ENCODE measurements at places on chromosomes 2 and 18.

- no peak for DNase-seq
Observed at GRCh38 chr2:217414429-217414828, 554.6 kb upstream of the TNP1 start.

DNA sequence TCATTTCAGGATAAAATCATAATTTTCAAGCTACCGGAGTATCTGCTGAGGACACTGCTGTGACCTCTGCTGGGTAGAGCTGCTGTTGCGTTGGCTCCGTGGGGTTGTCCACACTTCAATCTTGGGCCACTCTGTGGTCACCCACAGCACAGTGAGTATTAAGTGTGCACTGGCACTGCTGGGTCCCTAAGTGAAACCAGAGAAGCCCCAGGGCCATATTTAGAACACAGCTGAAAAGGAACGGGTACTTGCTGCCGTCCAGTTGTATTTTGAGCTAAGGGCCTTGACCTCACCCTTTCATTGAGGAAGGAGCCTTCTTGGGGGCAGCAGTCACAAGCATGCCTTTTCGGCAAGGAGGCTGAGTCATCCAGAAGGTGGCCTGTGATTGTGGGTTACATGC lies 10.1 kb downstream of the SLC9A4 start:
- no peak for DNase-seq

GRCh38 chr18:58369616-58370015 lies 259.3 kb downstream of the ALPK2 start:
- no peak for DNase-seq

GRCh38 chr2:33420726-33421125 lies 55.7 kb upstream of the RASGRP3 start:
- DNase-seq: no peak

- DNase-seq: no peak
Observed at GRCh38 chr2:45892757-45893156, 241.3 kb downstream of the PRKCE start.

GRCh38 chr2:179850188-179850587 lies 11.2 kb downstream of the ZNF385B start:
- DNase-seq: peak; percentile 27

GRCh38 chr2:6008726-6009125 lies 316.5 kb downstream of the SOX11 start:
- no peak for DNase-seq

GRCh38 chr2:157497638-157498314 lies 53.9 kb upstream of the CYTIP start:
- no peak for DNase-seq

GRCh38 chr2:16127958-16128357 lies 187.6 kb downstream of the MYCN start:
- DNase-seq: no peak

DNA sequence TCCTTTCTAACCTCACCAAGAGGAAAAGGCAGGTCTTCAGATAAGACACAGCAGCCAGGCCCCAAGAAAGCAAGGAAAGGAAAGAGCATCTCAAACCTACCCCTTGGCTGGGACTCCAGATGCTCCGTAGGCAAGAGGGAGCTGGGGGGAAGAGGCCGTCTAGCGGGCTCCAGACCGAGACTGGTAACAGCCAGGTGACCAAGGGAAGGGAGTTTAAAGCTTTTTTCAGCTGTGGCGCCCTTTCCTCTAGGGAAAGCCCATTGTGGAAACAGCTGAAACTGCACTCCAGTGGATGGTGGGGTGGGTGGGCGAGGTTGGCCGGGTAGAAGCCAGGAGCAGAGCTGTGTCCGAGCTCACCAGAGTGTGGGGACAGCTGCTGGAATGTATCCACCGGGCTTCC lies 180.4 kb downstream of the KLHL29 start:
- no peak for DNase-seq

GRCh38 chr2:43194121-43194869 lies 32.1 kb downstream of the ZFP36L2 start:
- DNase-seq: no peak

- no peak for DNase-seq
Observed at GRCh38 chr2:50077190-50077737, 922.9 kb upstream of the FSHR start.

GRCh38 chr2:222423186-222423585 lies 1.2 kb upstream of the SGPP2 start:
- no peak for DNase-seq

- DNase-seq: no peak
Observed at GRCh38 chr2:227462972-227463931, 8.7 kb upstream of the AGFG1 start.

- no peak for DNase-seq
Observed at GRCh38 chr18:9779630-9780029, 71.5 kb downstream of the RAB31 start.

DNA sequence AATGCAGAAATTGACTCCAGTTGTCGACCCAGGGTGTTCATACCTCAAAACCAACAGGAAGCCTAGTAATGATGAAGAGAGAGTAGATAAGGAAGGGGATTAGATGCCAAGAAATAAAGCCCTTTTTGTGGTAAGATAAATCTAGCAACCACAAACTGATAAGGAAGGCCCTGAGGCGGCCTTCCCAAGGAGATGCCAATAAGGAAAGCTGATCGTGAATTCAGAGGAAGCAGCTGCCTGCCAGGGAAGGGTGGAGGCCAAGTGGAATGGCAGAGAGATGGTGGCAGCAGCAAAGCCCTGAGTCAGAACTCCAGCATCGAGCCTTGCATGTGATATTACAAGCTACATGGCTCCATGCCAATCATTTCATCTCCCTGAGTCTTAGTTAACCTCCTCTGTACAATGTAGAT lies 126.3 kb downstream of the IRS1 start:
- no peak for DNase-seq

DNA sequence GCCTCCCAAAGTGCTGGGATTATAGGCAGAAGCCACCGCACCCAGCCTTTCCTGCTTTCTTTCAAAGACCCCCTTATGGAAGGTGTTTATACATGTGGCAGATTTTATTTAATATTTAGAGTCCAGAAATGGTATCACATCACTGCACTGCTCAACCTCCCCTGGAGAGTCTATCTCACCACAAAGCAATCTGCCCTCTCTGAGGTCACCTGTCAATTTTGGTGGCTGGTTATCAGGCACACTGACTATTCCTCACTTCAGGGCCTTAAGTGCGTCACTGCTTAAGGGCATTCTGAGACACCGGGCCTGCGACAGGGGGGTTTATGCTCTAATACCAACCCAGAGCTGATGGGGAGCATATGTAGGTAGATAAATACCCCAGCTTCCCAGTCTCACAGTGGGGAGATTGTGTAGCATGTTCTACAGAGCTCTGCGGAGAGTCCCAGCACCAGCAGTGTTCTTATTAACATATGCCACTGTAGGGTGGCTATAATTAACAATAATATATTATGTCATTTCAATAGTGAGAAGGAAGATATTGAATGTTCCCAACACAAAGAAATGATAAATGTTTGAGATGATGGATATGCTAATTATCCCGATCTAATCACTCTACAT lies 42.7 kb upstream of the ZDBF2 start:
- no peak for DNase-seq

DNA sequence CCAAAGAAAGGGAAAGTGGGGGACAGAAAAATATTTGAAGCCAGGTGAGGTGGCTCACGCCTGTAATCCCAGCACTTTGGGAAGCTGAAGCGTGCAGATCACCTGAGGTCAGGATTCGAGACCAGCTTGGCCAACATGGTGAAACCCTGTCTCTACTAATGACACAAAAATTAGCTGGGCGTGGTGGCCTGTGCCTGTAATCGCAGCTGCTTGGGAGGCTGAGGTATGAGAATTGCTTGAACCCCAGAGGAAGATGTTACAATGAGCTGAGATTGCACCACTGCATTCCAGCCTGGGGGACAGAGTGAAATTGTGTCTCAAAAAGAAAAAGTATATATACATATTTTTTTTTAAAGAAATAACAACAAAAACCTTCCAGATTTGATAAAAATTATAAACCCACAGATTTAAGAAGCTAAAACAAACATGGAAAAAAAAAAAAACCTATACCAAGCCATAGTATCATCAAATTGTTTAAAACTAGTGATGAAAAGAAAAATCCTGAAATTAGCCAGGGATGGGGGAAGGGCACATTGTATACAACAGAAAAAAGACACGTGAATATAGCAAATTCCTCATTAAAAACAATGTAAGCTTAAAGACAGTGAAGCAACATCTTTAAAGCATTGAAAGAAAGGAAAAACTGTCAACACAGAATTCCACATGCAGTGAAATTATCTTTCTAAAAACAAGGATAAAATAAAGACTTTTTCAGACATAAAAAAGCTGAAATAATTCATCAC lies 40.4 kb upstream of the MYCN start:
- DNase-seq: no peak
